ENCODE measurements at places on chromosomes 5 and 9.

DNA sequence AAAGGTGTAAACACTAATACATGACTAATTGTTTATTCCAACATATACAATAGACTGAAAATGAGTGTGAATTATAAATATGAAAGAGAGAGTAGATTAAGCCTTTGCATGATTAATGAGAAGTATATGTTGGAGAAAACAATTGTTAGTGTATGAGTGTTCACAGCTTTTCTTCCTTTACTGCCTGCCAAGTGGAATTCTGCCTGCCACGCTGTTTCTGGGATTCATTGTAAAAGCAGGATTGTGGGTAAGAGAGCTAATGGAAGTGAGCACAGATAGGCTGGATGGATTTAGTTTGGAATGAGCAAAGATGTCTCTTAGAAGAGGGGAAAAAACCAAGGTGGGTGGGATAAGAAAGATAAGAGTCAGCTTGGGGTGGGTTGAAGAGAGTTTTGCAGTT, 129.6 kb upstream of the NMUR2 start:
- no peak for DNase-seq

DNA sequence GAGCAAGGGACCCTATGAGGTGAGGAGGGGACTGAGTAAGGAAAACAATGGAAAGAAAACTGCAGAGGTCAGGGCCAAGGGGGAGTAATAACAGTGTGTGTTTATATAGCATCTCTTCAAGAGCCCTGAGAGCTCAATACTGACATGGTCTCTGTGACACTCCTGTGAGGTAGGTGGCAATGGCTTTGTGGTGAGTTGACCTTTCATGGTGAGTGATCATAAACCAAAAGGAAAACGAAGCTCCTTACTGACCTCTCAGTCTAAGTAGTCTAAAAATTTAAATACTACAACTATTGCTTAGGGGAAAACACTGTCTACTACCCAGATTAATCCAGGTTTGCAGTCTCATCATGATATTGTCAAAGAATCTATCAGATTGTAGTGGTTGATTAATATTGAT, 130.9 kb downstream of the SNCAIP start:
- no peak for DNase-seq

DNA sequence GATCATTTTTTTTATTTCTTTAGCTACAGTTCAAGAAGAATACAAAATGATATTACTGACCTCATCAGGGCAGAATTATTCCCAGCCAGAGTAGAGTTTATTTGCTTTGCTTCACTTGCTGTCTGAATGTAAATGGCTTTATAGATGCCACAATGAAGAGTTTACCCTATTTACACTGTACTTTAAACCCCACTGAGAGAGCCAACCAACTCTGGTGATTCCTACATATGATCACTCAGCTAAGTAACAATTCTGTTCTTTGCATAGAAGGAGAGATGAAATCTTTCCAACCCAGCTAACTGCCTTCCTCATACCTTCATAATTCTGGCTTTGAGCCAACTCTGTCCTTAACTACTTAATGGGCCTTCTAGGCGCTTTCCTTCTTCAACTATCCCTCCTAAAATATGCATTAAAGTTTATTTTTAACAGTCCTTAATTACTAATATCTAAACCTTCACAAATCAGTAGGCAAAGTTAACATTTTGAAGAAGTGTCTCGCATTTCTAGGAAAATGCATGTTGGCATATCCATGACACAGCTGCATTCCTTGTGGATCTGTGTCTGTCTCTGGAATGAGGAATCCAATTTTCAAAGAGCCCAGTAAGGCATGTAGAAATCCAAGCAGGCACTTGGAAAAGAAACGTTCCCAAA, 284.8 kb upstream of the GRAMD2B start:
- DNase-seq, result no peak

DNA sequence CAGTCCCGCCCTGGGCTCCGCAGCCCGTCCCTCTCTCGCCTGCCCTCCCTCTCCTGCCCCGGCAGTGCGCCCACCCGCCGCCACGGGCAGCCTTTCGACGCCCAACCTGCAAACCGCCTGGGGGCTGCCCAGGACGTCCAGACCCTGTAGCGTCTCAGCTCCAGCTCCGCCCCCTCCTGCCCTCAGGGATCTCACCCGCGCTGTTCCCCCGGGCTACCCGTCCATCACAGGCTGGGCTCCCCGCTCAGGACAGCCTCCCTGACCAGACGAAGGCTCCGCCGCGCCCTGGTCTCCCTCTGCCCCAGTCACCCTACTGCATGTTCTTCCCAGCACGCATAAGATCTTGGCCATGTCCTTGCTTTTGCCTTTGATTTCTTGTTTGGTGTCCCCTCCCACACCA, 1.4 kb downstream of the RASGEF1C start:
- DNase-seq, result no peak

- no peak for DNase-seq
Measured at GRCh38 chr5:96958977-96959376, 23.1 kb downstream of the LNPEP start.

- DNase-seq, result no peak
Measured at GRCh38 chr9:12753931-12754330, 20.9 kb upstream of the LURAP1L start.

DNA sequence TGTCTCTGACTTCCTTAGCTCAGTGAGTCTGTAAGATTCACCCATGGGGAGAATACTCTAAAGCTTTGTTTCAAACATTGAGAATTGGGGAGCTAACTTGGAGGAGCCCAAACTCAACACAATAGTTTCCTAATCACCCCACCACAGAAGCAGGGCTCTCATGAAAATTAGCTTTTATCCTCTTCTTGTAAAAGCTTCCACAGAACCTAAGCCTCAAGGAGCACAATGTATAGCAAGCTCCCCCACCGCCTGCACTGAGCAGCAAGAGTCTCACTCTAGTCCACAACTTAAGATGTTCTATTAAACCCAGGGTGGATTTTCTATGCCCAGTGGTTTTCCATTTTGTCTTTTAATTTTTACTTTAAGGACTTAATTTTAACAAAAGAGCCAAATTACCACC, 48.9 kb upstream of the GRHPR start:
- DNase-seq, result no peak

GRCh38 chr5:132321109-132321721, 27.0 kb downstream of the SLC22A4 start:
- no peak for DNase-seq

DNA sequence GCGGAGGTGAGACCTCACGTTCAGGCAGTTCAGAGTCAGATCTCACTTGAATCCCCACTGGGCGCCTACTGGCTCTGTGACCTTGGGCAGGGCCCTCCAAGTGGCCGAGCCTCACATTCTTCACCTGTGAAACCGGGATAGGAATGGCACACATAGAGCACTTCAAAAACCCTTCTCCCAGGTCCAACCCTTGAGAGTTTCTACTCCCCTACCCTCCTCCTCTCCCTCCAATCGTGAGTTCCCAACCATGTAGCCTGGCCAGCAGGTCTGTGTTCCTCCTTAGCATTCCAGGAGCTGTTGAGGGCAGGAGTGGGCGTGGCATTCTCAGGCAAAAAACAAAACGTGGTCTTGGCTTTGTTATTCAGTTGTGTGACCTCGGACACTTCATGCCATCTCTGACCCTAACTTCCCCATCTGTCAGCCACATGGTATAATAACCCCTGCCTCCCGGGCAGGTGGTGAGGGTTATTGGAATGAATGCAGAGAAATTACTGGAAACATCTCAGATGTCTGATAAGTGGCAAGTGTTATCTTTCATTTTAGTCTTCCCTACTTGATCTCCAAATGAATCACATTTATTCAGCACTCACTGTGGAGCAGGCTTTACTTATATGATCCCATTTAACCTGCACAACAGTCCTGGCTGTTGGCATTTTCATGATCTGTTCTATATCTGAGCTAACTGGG, 112.8 kb upstream of the BOD1 start:
- DNase-seq, result no peak

- no peak for DNase-seq
Measured at GRCh38 chr9:99265691-99266090, 43.6 kb downstream of the SEC61B start.

- no peak for DNase-seq
Measured at GRCh38 chr5:146620669-146621051, 104.7 kb upstream of the GPR151 start.

DNA sequence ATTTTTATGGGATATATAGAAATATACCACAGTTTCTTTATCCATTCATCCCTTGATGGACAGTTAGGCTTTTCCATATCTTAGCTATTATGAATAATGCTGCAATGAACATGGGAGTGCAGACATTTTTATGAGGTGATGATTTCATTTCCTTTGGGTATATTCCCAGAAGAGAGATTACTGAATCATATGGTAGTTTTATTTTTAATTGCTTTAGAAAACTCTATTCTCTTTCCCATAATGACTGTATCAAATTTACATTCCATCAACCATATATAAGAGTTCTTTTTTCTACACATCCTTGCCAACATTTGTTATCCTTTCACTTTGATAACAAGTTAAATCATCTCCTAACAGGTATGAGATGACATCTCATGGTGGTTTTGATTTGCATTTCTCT, 821.6 kb downstream of the TLE1 start:
- no peak for DNase-seq

- no peak for DNase-seq
Measured at GRCh38 chr5:174319551-174319950, 274.0 kb downstream of the NSG2 start.

DNA sequence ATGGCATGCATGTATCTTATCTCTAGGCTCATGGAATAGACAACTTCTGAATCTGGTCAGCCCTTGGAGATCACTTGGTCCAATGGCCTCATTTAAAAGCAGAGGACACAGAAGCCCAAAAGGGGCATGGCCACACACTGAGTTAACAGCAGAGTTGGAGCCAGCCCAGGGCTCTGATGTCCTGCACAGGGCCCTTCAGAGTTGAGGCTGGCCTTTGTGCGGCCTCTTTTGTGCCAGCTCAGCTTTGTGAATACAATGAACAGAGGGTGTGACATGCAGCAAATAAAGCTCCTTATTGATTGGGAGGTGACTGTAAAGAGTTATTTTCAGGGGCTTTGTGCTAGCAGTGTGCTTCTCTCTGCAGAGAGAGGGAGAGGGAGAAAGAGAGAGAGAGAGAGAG, 150.1 kb upstream of the STK32A start:
- no peak for DNase-seq

DNA sequence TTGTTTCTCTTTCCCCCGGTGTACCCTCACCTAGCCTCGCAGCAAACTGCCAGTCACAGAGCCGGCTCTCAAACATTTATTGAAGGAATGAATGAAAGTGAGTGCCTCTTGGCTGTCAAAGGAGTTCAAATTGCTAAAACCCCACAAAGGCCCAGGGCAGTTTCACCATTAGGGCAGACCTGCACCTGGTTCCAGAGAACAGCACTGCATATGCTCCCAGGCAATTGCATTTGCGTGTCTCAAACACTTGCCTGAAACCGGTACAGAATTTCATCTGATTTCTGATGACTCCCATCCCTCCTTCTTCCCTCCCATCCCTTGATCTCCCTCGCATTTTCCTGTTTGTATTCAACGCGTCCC, 165.6 kb upstream of the ZNF462 start:
- no peak for DNase-seq

- no peak for DNase-seq
Measured at GRCh38 chr5:40278881-40279280, 400.8 kb upstream of the PTGER4 start.

DNA sequence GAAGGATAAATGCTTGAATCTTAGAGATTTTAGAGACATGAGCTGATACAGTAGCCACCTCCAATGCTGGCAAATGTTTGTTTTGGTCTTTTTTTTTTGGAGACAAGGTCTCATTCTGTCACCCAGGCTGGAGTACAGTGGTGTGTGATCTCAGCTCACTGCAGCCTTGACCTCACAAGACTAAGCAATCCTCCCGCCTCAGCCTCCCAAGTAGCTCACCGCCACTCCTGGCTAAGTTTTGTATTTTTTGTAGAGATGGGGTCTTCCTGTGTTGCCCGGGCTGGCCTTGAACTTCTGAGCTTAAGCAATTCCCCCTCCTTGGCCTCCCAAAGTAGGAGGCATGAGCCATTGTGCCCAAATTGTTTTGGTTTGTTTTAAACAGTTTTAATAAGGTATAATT, 6.8 kb upstream of the DOLPP1 start:
- DNase-seq, result no peak

DNA sequence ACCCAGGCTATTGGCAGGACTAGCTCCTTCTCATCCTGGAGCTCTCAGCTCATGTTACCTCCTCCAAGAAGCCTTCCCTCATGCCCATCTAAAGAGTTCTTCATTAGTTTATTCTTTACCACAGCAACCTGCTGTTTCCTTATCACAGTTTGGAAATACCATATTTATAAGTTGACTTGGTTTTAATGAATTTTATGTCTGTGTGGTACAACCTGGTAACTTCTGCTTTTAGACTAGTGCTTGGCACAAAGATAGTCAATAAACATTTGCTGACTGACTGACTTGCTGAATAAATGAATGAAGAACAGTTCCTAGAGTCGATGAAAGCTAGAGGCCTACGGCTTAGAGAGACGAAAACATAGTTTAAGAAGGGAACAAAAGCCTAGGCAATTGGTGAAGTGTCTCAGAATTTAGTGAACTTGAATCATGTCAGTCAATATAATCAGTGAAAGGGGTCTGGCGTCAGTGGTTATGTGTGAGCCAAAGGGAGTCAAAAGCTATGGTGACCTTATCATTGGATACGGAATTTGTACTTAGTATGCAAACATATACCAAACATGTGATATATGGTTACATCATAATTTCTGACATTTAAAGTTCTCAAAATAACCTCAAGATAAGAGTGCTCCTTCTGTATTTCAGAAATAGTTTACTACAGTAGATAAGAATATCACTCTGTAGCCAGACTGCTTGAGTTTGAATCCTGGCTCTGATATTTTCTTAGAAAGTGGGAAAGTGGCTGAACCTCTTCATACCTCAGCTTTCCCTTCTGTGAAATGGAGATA, 239.5 kb downstream of the MCTP1 start:
- DNase-seq, result no peak

- no peak for DNase-seq
Measured at GRCh38 chr9:133634081-133634691, 2.0 kb upstream of the DBH start.

GRCh38 chr5:117039035-117039434, 464.4 kb upstream of the SEMA6A start:
- no peak for DNase-seq

DNA sequence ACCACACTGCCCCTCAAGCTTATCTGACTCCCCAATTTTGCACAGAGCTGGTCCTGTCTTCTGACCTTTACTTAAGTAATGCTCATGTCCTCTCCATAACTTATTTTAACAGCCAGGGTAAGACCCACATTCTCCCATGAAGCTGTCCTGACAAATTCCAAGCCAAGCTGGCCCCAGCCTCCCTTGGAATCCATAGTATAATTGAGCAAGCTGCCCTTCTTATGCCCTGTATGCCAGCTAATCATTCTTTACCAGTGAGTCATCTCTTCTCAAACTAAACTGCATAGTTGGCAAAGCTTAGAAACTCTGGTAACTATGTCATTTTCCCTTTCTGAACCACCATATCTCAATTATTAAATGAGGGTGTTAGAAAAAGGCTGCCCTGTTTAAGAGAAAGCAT, 92.4 kb downstream of the NFIB start:
- no peak for DNase-seq

GRCh38 chr5:96260009-96260408, 173.0 kb downstream of the PCSK1 start:
- no peak for DNase-seq

DNA sequence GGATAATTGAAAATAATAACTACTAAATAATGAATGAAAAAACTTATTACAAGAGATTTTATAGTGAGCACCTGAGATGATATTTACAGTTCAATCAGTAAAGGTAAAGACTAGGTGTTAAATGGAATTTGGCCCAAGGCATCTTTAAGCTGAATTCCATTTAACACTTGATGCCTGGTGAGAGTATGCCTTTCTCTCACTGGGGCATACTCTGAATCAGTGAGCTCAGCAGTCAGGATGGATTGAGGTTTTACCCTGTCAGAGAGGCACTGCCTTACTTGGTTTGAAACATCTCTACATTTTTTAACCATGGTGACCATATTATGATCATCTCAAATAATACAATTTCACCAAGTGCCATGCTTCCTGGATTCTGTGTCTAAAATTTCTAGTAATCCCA, 1416.3 kb downstream of the MAT2B start:
- DNase-seq, result no peak

Data from left forelimb (tissue), 1 donor.